ENCODE measurements at places on chromosomes 5 and 9.

DNA sequence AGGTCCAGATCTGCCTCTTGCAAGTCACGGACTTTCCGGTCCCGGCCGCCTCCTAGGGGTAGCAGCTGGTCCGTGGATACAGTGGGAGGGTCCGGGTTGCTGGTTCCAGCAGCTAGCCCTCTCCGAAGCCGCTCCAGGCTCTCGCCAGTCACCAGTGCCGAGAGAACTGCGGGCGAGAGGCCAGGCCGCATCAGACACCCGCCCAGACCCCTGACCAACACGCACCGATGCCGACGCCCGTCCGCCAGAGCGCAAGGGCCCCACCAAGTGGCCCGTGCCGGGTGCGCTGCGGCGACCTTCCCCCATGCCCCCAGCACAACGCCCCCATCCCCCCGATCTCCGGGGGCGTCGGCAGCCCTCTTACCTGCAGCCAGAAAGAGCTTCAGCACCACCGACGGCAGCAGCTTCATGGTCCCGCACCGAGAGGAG is 470 bp downstream of the HBEGF start:
- peak; percentile 30 for DNase-seq

- peak; percentile 38 for DNase-seq
These were observed 134.7 kb upstream of the DMRT1 start for GRCh38 chr9:706606-707459.

GRCh38 chr9:126440940-126441339 is 114.3 kb downstream of the MVB12B start:
- DNase-seq: no peak

DNA sequence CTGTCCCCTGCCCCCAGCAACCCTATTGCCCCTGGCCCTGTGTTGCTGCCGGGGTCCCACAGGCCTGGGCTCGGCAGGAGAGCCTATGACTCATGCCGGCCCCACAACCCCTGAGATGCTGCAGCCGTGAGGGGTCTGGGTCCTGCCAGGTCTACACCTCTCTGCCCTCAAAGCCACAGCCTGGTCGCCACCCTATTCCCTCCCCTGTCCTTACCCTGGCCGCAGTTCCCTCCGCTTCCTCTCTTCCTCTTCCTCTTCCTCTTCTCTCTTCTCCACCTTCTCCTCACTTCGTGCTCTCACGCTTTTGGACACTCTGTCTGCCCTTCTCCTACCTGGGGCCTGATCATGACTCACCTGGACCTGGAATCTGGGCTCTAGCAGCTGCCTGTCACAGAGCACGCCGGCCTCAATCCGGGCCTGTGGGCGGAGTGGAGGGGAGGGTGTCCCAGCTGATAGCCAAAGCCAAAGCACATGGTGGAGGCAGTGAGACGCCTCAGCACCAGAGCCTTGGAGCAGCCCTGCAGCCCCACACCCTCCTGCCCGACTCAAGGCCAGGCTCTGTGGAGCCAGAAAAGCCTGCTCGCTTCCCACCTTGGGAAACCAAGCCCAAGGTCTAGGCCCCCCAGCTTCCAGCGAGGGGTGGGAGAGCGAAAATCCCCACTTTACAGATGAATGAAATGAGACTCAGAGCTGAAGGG is 26.8 kb upstream of the CSF1R start:
- no peak for DNase-seq

GRCh38 chr9:105757496-105758251 is 63.3 kb downstream of the TMEM38B start:
- DNase-seq: no peak

- peak; percentile 48 for DNase-seq
These were observed 92.7 kb downstream of the DAB2IP start for GRCh38 chr9:121744002-121744686.

DNA sequence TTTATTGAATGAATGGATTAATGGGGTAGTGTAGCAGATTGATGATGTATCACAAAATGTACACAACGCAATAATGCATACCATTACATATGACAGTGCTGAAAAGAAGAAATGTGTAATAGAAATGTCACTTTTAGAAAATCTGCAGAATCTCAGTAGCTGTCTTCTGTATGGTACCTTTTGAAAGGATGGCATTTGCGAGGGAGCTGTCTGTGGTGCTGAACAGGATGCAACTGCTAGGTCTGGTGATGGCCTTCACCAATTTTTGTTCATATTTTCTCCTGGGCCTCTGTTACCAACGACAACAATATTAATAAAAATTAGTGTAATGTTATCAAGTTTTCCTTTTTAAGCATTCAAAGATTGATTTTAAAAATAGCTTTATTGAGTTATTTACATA is 36.2 kb upstream of the OTULIN start:
- DNase-seq: peak; percentile 61

DNA sequence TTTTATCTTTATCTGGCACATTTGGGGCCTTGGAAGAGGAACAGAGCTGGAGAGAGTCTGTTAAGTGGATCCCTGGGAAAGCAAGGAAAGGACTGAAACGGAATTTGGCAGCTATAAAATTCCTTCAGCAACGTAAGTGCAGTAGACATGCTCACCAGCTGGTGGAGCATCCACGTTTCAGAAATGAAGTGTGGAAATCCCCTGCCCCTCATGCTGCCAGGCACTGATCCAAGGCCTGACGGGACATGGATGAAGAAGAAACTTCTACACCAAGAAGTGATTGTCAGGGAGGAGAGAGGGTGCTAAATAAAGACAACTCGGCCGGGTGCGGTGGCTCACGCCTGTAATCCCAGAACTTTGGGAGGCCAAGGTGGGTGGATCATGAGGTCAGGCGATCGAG is 209.3 kb downstream of the ROR2 start:
- no peak for DNase-seq

GRCh38 chr5:89584339-89584956 is 701.5 kb upstream of the MEF2C start:
- peak; percentile 19 for DNase-seq

GRCh38 chr9:138114501-138115245 is 237.1 kb downstream of the CACNA1B start:
- no peak for DNase-seq

GRCh38 chr5:68685863-68686262 is 408.0 kb upstream of the SLC30A5 start:
- no peak for DNase-seq

DNA sequence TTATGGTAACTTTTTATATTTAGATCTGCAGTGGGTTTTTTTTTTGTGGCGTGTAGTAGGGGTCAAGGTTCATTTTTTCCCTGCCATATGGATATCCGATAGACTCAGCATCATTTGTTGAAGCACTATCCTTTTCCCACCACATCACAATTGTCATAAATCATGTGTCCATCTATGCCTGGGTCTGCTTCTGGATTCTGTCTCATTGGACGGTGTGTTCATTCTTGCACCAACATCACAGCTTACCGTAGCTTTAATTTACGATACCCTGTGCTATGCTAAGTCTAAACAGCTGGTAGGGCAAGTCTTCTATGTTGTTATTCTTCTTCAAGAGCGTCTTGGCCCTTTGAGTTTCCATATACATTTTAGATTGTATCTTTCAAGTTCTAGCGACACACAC is 175.0 kb downstream of the RGS3 start:
- DNase-seq: no peak

- no peak for DNase-seq
These were observed 50.5 kb downstream of the COMMD10 start for GRCh38 chr5:116135344-116135743.

- DNase-seq: no peak
These were observed 16.1 kb downstream of the UBE2B start for GRCh38 chr5:134387443-134387842.

GRCh38 chr9:68872026-68872501 is 141.8 kb downstream of the PRKACG start:
- no peak for DNase-seq

GRCh38 chr5:39995990-39996389 is 571.2 kb upstream of the DAB2 start:
- no peak for DNase-seq

GRCh38 chr5:79149433-79149832 is 37.8 kb downstream of the BHMT start:
- no peak for DNase-seq

- no peak for DNase-seq
These were observed 299.1 kb downstream of the DMAC1 start for GRCh38 chr9:7500521-7500920.

- no peak for DNase-seq
These were observed 61.7 kb downstream of the ABLIM3 start for GRCh38 chr5:149202910-149203451.

DNA sequence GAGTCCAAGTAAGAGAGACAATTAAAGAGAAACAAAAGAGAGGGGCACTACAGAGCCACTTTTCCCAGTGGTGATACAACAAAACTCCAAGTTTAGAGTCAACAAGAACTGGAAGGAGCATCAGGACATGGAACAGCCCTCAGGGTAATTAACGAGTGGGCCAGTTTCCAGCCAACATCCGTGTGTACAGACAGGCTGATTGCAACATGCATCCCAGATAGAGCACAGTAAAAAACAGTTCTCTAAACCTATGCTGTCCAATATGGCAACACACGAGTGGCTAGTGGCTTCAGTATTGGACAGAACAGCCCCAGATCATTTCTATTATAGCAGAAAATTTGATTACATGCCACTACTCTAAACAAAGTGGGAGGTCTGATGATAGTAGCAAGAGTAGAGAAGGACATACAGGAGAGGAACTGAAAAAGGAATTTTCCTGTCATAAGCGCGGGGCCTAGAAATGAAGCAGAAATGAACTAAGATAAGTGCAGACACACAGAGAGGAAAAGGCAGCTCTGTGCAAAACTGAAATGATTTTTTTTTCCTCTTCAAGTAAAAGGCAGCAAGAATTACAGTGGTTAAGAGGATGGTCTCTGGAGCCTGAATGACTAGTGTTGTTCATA is 175.6 kb upstream of the CCNG1 start:
- no peak for DNase-seq

DNA sequence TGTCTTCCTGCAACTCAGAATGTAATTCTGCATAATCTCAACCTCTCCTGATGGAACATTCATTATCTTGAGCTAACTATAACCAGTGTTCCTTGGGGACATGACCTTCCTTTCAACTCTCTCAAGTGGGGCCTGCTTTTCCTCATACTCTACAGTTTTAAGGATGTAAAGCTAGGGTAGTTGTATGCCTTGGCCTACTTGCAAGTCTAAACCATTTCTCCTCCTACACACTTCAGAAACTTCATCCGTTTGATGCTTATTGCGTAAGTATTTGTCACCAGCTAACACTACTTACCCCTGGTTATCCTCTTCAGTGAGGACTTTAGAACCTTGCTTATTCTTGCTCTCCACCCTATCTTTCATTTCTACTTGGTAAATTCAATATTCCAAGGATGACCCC is 548.9 kb downstream of the HINT1 start:
- DNase-seq: no peak

GRCh38 chr5:161471211-161471950 is 75.1 kb downstream of the GABRB2 start:
- DNase-seq: no peak

DNA sequence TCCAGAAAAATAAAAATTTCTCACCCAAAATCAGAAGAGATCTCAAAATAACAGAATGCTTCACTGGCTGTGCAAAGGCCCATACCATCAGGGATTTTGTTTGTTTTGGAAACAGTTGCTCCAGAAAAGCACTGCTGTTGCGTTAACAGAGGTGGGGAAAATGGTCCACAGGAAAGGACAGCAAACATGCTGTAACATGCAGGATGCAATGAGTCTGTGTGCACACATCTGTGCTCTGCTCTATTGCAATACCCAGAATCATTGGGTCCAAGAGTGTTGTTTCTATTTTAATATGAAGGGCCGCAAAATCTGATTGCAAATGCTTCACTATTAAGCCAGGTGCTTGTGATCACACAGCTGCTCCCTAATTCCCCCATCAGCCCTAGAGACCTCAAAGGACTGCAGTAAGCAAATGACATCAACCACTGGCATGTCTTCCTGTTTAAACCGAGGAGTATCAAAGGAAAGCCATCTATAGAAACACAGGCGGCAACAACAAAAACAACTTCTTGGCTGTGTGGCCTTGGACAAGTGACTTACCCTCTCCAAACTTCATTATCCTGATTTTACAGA is 141.0 kb downstream of the DCP2 start:
- no peak for DNase-seq

DNA sequence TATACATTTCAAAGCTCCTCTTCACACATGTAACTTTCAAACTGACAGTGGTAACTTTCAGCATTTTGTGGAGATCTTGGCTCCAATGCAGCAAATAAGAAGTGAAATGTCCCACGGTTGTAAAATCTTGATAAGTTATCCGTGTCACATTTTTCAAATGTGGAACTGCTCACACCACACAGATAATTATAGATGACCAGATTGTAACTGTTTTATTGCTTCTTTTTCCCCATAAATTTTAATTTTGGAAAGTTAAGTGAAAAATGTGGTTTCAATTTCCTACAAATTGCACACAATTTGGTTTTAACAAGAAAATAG is 347.1 kb downstream of the EBF1 start:
- no peak for DNase-seq

Measured in NCI-H460 (cell line).